ENCODE measurements at places on chromosomes 2 and 18. TPM values are rescaled to one million over a fixed set of nuclear protein-coding genes. Genes with fewer than 3 reads are reported as not detected.

The SLC23A3 gene
- polyA plus RNA-seq = 0.17 TPM

The HRH4 gene
- polyA plus RNA-seq = not detected

The EFR3B gene
- polyA plus RNA-seq = 1.8 TPM

The CCNT2 gene
- 6.7 TPM for polyA plus RNA-seq

The EFHD1 gene
- 9.0 TPM for polyA plus RNA-seq

The FNDC4 gene
- polyA plus RNA-seq = 10.5 TPM

The RGPD8 gene
- polyA plus RNA-seq = 1.4 TPM
